ENCODE measurements at places on chromosomes 3 and 15.

GRCh38 chr3:191523148-191523547 lies 62.2 kb downstream of the PYDC2 start:
- DNase-seq = no peak

DNA sequence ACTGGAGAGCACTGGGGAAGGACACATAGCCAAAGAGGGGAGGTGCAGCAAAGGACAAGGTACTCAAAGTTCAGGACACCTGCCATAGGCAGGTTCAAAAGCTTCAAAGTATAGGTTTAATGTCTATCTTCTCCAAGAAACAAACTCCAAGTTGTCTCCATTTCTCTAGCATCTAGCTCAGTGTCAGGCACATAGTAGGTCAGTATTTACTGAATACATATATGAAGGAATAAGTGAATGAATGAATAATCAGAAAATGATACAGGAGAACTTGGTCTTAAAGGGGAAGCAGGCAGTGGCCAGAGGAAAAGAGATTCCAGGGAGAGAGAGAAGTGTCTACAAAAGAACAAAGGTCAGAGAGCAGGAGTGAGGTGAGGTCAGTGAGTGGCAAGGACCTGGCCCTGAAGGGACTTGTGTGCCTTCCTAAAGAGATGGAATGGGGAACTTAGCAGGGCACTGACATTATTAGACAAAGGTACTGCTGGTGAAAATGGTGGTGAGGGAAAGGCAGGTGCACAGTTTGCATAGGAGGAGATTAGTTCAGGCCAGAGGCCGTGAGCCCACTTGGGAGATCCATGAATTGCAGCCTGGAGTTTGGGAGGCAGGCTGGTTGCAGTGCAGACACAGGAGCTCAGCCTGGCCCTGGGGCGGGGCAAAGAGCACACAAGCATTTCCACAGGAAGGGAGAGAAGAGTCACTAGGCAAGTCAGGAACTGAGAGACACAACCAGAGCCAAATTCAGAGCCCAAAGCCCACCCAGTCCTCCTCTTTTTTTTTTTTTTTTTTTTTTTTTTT lies 21.4 kb downstream of the TBC1D2B start:
- DNase-seq = no peak

DNA sequence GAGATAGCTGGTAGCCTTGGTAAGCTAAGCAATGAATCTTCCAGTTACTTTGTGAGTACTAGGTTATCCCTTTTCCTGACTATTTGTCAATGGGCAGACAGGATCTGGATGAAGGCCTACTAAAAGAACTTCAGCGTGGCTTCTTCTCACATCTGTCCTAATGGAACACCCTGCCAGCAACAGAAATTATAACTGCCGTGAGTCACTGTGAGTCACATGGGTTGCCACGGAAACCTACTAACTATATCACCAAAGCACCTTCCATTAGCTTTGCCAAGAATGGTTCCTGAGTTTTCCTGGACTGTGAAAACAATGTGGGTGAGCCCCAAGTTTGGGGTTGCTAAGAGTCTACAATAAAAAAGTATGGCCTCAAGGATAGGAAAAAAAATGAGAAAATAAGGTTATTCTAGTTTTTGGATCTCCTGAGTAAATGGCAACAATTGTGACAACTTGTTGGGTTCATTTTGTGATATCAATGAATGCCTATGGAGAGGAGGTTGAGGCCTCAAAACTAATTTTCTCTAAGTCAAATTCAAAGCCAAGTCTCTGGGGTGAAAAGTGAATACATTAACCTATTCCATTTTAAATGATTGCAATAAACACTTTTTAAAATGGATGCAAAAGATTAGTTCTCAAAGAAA lies 195.1 kb upstream of the ICE2 start:
- peak; percentile 18 for DNase-seq

- no peak for DNase-seq
Measured at GRCh38 chr15:76114561-76114960, 54.8 kb downstream of the TMEM266 start.

DNA sequence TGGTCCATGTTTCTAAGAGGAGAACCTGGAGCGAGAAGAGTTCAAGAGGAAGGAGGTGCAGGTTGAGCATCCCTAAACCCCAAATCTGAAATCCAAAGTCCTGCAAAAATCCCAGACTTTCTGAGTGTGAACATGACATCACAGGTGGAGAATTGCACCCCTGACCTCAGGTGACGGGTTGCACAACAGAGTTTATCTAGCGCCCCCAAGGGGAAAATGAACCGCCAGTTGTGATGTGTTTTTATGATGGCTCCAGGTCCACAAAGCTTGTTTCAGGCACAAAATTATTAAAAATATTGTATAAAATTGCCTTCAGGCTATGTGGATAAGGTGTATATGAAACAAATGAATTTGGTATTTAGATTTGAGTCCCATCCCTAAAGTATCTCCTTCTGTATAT lies 420.0 kb downstream of the GABRB3 start:
- no peak for DNase-seq

- DNase-seq = no peak
Measured at GRCh38 chr3:51390246-51391074, 625 bp upstream of the RBM15B start.

- DNase-seq = peak; percentile 32
Measured at GRCh38 chr3:66998904-66999235, 763 bp downstream of the KBTBD8 start.

- no peak for DNase-seq
Measured at GRCh38 chr3:128311441-128311844, 155.2 kb downstream of the DNAJB8 start.

DNA sequence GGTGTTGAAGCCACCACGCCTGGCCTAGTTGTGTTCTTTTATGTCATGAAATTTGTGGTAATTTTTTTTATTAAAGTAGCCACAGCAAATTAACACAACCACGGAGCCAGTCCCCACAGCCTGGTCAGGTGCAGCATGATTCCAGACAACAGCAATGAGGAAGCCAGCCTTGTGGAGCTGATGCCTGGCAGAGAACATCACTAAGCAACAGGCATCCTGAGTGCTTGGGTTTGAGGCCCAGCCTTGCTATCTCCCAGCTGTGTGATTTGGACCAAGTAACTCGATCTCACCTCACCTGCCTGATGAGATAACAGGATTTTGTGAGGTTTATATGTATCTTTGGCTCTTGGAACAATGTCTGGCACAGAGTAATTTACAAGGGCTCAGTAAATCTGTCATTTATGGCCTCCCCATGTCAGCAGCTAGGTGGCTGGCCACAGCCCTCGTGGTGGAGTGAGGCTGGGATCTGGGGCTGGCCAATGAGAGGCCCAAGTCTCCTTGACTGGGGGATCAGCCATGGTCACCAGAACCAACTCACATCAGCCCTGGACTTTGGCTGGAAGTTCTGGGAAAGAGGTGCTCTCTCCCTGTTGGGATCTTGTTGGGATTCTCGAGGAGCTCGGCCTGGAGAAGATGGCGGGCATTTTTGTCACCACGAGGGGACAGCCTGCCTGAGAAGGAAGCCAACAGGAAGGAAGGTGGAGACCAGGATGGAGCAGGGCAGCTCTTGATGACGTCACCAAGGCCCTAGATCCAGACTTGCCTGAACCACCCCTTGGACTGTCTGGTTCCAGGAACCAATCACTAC lies 22.8 kb upstream of the FLNB start:
- no peak for DNase-seq

DNA sequence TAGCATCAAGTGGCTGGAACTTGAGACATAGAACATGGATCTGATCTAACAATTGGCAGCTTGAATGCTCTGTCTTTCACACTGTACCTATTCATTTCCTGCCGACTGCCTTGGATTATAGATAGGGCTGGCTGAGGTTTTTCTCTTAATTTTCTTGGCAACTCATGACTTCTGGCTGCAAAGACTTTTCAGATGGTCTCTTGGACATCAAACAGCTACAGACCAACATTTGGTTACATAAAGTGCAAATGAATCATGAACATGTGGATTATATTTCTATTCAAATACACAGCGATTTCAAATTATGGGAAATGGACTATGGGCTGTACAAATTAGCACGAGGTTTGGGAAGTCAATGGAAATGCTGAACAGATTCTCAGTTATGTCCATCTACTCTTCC lies 26.2 kb upstream of the IL16 start:
- no peak for DNase-seq

- DNase-seq = no peak
Measured at GRCh38 chr3:129654131-129654530, 47.7 kb upstream of the PLXND1 start.

DNA sequence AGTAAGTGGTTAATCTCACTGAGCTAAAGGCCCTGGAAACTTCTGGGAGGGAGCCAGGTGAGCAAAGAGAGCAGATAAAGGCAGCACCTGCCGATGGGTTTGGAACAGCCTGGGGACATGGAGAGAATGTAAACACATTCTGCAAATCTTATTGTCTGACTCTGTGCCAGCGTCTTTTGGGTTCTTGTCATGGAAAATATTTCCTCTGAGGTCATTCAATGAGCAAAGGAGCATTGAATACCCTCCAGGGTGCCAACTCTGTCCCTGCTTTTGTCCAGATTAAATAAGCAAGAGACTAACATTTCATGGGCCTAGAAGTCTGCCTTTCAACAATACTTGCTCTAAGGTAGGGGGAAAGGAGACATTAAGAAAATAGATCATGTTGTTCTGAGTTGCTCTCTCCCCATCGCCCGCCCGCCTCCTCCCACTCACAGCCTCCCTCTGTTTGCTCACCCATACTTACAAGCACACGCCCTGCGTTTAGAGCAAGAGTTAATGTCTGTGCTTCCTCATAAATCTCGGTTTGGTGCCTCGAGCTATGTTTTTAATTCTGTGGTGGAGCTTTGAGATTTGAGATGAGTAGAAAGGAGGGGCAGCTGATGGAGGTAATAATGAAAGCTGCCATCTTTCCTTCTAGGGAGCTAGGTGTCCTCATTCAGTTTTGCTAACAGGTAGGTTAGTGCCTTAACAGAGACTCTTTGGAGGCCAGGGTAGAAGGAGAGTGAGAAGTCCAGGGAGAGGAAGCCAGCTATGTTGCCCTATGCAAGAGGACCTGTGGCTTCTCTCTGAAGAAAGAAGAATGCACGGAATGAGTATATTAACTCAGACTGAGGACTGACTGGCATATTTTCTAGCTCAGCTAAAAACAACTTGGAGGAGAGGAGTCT lies 132.9 kb downstream of the TPRG1 start:
- DNase-seq = no peak

DNA sequence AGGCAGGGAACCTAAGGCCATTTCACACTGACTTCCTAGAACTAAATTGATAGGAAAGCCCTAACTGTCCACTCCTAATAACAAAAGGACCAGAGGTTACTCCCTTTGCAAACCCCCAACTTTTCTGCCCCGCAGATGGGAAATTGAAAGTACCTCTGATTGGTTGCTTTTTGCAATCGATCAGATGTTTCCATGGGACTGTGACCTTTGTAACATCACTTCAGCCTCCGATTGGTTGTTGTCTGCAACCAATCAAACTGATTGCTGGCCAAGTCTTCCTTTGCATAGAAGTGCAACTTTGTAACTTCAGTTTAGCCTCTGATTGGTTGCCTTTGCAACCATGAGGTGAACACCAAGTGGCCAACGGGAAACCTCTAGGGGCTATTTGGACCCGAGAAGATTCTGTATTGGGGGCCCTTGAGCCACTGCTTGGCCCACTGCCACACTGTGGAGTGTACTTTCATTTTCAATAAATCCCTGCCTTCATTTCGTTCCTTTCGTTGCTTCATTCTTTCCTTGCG lies 11.3 kb upstream of the KNL1 start:
- peak; percentile 55 for DNase-seq

- no peak for DNase-seq
Measured at GRCh38 chr3:194005930-194006501, 129.9 kb upstream of the HES1 start.

GRCh38 chr3:177753451-177754155 lies 556.3 kb upstream of the TBL1XR1 start:
- DNase-seq = no peak

GRCh38 chr3:16849229-16849628 lies 35.5 kb upstream of the PLCL2 start:
- DNase-seq = peak; percentile 85

DNA sequence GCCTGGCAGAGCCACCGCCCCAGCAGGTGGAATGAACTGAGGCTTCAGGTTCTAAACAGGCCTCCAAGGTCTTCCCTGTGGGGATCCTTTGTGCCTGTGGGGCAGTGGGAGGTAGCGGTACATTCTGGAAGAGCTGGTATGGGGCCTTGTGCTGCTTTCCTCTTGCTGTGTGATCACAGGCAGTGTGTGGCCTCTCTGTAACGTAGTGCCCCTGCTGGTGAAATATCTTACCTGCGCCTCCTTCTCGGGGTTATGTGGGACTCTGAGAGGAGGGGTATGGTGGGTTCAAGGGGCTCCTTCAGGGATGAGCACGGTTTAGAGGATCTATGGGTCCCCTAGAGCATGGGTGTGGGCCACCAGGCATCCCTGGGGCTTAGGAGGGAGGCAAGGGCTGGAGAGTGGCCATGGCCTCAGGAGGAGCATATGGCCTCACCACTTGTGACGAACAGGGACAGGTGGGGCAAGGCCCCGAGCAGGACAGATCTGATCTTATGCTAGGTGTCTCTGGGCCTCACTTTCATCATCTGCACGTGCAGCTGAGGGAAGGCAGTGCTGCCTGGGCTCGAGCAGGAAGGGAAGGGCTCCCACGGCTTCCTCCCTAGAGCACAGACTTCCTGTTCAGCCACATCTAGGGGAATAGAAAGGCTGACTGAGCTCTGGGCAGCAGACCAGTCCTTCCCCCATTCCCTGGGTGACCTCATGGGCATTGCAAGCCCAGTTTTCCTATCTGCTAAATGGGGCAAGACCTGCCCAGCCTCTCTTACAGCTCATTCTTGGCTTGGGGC lies 1.9 kb upstream of the ALS2CL start:
- DNase-seq = peak; percentile 98

DNA sequence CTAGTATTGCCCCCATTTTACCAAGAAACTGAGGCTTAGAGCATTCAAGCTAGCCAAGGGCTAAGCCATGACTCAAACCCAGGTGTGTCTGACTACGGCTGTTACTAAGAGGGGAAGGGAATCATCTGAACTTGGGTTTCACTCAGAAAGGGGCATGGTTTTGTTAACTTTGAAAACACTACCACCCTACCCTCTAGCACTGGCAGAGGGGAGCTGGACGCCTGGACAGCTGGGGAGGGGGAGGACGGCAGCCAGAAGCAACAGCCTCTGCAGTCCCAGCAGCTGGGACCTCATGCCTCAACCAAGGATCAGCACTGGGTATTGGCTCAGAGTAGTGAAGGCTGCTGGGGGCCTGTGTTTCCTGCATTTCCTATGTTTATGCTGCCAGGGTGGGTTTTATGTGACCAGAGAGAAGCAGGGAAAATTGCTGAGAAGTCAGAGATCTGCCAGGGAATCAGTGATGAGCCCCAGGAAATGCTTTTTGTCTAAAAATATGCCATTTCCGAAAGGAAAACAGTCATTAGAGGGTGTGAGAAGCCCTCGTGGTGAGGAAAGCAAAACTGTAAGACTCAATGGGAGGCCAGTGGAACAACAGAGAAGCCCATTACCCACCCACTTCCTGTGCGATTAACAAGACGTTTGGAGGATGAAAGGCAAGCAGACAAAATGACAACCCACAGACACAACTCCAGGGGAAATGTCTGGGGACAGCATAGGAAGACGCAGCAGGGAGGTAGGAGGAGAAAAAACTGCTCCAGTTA lies 41.2 kb downstream of the LIPC start:
- no peak for DNase-seq

DNA sequence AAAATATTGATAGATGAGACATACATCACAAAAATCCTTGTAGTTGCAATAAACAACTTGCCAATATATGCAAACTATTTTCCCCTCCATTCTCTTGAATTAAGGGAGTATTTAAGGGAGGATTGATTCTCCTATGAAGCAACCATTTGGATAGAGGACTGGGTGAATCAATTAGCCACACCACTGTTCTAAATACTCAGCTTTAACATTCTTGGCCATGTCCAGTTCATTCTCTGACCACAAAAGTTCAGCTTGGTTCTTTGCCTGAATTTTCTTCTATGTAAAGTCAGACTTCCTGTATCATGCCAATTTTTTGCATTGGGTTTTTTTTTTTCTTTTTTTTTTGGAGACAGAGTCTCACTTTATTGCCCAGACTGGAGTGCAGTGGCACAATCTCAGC lies 15.8 kb upstream of the SEC11A start:
- peak; percentile 35 for DNase-seq
